ENCODE measurements at places on chromosomes 4 and X.

DNA sequence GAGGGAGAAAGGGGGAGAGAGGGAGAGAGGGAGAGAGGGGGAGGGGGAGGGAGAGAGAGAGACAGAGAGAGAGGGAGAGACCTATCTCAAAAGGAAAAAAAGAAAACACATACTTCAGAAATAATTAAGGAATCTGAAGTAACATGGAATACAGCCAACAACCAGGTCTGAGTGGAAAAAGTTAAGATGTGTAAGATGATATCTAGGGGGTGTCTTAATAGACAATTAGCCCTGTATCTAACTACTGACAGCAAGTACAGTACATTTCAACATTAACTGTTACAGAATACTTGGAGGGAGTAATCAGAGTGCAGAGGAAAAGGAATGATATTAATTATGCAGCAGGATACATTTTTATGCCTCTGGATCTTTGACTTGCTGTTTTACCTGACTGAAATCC, 22.4 kb downstream of the NUP54 start:
- DNase-seq: no peak

GRCh38 chrX:9573282-9574106, 108.6 kb downstream of the TBL1X start:
- no peak for DNase-seq

DNA sequence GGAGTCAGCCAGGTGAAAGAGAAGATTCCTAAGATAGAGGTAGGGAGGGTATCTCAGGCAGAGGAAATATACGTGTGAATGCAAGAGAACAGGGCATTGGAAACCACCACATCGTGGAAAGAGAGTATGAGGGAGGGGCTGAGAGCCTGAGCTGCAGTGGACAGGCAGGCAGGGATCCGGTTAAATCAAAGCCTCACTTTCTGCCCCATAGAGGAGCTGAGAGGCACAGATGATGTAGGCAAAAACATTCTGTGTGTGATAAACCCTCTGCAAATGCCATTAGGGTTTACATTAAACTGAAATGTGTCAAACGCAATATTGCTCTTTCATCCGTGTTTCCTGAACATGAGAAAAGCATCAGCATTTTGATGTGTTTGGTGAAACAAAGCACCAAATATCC, 298.1 kb upstream of the TAPT1 start:
- no peak for DNase-seq

- no peak for DNase-seq
These were observed 16.7 kb downstream of the DGKQ start for GRCh38 chr4:956531-957230.

DNA sequence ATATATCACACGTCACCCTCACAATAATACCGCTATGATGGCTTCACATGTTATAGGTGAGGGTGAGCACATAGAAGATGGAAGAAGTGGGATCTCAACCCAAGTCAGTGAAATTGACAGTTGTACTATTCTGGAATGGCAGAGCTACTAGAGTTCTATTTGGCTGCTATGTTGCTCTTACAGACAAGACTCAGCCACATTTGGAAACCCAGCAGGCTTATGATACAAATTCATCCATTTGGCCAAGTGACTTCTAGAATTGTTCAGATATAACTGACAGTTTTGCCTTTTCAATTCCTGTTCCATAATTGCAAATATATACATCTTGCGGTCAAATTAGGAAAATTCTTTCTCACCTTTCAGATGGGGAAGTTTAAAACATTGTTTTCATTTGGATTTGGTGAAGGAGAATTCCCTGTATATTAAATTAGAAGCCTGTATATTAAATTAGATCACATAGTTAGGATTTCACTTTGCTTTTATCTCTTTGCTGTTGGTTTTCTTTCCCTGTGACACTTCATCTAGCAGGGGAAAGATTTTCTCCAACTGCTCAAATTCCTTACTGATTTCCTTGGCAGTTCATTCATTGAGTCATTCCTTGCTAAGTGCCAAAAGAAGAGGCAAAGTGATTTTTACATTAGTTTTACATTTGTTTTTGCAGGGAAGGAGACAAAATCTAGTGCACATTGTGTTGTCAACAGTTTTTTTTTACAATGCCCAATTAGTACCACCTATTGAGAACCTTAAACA, 120.6 kb upstream of the TBC1D9 start:
- no peak for DNase-seq

DNA sequence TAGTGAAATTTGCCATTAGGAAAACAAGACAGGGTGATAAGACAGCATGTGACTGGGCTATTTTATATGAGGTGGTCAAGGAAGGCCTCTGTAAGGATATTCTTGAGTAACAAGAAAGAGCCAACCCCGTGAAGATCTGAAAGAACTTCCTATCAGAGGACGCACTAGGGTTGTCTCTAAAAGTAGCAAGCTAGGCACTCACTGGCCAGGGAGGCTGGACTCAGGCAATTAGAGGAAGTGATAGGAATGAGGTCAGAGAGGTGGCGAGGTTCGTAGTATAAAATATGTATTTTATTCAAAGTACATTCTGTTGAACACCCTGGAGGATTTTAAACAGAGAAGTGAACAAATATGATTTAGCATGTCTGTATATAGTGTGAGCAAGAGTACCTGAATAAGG, 4.6 kb downstream of the BMPR1B start:
- no peak for DNase-seq

GRCh38 chr4:183966371-183966770, 61.3 kb downstream of the STOX2 start:
- DNase-seq: no peak

GRCh38 chr4:153623491-153623890, 60.6 kb upstream of the TLR2 start:
- DNase-seq: no peak

GRCh38 chrX:142095651-142096245, 109.3 kb downstream of the MAGEC2 start:
- DNase-seq: no peak
